ENCODE measurements at places on chromosomes 16 and 17.
A peak's percentile ranks its signal among the peaks of the same experiment; 100 is the strongest.

DNA sequence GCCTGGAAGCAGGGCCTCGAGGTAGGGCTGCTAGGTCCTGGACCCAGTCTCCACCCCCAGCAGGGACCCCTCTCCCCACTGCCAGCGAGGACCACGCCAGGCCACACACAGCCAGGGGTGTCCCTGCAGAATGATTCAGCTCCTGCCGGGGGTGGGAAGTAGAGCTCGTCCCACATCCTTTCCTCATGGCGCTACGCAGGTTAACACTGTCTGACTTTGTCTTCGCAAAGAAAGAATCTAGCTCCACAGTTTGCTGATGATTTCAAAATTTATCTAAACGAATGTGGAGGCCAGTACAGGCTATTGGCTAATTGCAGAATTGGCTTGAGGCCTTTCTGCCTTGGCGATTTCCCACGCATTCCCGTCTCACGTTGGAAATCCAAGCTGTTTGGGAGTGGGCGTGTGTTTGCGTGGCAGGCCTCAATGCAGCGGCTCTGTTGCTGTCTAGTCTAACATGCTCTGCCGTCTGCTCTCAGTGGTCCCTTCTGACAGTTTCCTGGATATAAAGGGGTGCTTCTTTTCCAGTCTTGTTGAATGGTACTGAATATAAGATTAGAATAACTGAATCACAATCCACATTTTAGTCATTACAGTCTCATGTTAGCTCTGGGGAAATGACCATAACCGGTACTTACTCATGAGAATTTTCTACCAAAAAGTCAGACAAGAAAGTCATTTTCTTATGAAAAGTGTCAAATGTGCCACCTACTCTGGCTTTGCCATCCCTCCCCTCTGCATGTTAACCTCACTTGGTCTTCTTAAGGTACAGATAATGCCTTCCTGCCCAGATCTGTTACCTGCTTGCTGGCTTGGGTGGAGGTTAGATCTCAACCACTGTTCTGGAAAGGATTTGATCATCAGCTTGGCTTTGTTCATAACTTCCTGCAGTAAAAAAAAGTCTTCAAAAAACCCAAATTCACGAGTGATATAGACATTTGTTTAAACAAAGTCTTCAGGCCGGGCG, 252.4 kb downstream of the NTN1 start:
- DNase-seq = no peak

DNA sequence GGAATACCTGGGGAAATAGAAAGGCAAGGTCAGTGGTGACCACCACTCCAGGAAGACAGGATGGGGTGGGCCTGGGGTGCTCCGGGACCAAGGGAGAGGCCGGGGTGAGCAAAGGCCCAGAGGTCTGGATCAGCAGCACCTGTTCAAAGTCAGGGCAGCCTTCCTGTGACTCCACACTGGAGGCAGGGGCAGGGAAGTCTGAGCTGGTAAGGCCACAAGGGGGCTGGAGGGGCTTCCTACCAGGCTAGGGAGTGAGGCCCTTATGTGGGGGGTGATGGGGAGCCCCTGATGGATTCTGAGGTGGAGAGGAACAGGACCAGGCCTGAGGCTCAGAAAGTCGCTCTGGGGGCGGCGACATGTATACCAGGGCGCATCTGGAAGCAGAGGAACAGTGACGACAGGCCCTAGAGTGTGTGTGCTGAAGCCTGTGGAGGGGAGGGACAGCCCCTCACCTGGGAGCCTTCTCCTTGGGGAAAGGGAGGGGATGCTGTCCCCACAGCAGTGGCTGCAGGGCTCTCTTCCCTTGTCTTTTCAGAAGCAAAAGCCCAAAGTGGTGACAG, 3.7 kb downstream of the C16orf78 start:
- no peak for DNase-seq

DNA sequence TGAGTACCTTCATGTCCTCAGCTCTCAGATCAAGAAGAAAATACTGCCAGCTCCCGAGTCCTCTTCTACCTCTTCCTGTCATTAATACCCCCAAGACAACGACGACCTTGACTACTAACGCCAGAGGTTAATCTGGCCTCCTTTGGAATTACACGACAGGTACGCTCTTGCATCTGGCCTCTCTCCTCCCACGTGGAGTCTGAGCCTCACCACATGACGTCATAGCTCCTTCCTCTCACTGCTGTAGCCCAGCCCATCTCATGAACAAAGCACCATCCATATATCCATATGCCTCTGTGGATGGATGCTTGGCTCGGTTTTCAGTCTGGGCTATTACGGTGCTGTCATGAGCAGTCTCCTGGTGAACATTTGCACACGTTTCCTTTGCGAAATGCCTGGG, 110.2 kb upstream of the TNRC6C start:
- DNase-seq = no peak

- no peak for DNase-seq
These were observed 260 bp upstream of the CXCL16 start for GRCh38 chr17:4740025-4740351.

- no peak for DNase-seq
These were observed 287.7 kb downstream of the FOXL1 start for GRCh38 chr16:86865851-86866662.

GRCh38 chr16:31696968-31697743, 169.5 kb downstream of the AHSP start:
- DNase-seq = peak; percentile 69

- no peak for DNase-seq
These were observed 1008.5 kb upstream of the EEF2KMT start for GRCh38 chr16:6106061-6106460.

GRCh38 chr17:74778960-74779359, 2.8 kb upstream of the NAT9 start:
- DNase-seq = no peak

GRCh38 chr17:76924345-76925342, 56.4 kb downstream of the MGAT5B start:
- no peak for DNase-seq

- DNase-seq = no peak
These were observed 1.6 kb downstream of the SEZ6 start for GRCh38 chr17:29004081-29004692.

DNA sequence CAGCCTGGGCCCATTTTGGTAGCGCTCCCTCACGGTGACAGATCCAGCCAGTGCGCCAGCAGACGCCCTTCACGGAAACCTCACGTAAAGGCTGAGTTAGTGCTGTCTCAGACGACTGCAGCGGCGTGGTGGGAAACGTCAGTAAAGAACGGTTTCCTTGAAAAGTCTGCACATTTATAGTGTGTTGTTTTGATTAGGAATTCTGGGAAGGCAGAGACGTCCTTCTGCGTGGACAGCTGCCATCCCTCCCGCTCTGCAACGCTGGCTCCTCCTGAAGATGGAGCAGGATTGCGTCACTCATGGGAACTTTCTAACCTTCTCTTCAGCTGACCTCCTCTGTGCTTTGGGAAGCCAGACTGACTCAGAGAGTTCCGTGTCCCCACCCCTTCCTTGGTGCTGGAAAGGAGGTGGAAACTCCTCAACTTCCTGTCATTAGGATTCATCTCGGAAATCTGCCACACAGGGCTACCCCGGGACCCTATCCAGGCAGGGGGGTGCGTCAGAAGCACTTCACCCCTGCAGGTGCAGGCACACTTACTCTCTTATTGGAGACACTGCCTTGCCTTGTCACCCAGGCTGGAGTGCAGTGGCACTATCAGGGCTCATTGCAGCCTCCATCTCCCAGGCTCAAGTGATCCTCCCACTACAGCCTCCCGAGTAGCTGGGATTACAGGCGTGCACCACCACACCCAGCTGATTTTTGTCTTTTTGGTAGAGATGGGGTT, 24.3 kb upstream of the CRISPLD2 start:
- no peak for DNase-seq

- DNase-seq = no peak
These were observed 232.3 kb downstream of the KATNIP start for GRCh38 chr16:27781981-27782880.

DNA sequence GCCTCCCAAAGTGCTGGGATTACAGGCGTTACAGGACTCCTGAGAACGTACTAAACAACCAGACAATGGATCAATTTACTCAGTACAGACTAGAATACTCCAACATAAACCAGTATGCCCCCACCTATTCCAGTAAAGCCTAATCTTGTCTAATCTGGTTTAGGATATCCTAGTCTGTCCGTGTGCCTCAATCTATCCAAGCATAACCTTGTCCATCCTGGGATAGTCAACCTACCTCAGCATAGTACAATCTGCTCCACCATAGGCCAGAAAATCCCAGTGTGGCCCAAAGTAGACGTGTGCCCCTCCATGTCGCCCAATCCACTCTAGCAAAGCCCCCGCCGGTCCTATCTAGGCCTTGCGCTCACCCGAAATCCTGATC, 625 bp downstream of the DVL2 start:
- no peak for DNase-seq

- no peak for DNase-seq
These were observed 769.3 kb downstream of the KCNJ18 start for GRCh38 chr17:22461460-22462145.

DNA sequence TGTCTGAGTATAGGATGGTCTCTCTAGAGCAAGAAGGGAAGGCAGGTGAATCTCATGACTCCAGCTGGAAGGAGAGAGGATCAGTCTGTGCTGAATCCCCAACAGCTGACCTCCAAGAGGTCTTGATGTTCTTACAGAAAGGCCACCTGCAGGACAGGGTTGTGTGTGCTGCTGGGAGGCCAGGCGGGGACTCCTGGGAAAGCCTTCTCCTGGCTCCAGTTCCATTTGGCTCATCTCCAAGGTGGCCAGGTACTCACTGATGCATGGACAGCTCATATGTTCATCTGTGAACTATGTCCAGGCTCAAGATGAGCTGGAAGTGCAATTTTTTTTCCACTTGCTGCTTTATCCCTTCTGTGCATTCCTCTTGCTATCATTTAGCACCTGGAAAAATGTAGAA, 730.2 kb upstream of the RBFOX1 start:
- peak; percentile 48 for DNase-seq
